ENCODE measurements at places on chromosomes 4 and X.
A peak's percentile ranks its signal among the peaks of the same experiment; 100 is the strongest.

DNA sequence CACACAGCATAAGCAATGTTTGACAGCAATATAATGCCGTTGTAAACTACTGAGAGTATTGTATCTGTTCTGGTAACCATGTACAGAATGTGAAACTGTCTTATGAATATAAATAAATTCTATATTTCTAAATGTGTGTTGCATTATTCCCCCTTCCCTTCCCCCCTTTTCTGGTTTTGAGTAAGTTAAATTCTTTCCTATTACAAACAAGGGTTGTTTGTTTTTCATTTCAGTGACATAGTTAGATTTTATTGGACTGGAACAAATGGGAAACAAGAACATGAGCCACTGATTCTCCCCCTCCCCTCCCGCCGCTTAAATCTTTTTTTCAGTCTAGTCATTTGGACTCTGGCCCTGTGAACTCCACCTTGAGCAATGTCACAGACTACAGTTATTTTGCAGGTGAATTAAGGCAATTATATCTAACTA is 69.8 kb downstream of the GPAT3 start:
- no peak for DNase-seq

GRCh38 chr4:148447681-148448080 is 5.5 kb upstream of the NR3C2 start:
- DNase-seq = no peak

DNA sequence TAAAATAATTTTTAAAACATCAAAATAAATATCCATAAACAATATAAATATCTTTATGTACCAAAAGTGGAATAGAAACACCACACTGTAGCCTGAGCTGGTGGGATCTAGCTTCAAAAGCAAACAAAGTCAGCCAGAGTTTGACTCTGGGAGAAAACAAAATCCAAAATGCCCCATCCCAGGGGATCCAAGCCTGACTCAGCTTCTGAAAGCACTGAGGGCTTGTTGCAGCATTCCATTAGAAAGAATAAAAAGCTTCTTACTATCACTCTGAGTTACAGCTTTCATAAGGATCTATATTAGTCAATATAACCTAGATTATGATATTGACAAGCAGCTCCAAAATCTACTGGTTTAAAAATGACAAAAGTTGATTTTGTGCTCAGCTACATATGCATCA is 149.7 kb upstream of the ANKRD50 start:
- no peak for DNase-seq

DNA sequence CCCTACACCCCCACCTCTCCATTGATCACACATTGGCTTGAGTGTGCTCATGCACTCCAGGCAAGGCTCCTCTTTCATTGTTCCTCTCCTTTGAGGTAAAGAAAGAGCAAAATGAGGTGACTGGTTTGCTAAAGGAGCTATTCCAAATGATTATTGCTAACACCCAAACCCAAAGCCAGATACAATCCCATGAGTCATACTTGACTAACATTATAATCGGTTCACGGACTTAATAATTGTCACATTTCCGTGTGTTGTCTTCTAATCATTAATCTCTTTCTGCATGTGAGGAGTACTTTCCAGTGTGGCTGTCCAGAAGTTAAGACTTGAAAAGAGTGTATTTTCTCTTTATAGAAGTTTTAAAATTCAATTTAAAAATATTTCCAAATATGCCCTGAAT is 174.3 kb upstream of the SFRP2 start:
- no peak for DNase-seq

- peak; percentile 0 for DNase-seq
Measured at GRCh38 chrX:65035446-65035770, 59.2 kb upstream of the ZC4H2 start.

DNA sequence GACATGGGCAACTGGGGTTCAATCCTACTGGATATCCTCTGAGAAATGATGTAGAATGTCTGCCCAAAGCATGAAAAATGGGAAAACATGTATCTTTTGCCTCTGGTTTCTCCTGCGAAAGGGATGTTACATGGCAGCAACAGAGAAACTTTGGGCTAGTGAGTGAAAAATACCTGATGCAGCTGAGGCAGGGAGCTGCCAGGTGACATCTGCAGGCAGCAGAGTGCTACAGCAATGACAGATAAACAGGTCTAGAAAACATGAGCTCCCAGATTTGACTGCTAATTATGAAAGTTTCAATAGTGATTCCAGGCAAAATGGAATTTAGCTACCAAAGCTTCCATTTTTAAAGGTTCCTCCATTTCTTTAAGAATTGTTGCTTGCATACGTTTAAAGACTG is 4.8 kb upstream of the CXCL1 start:
- DNase-seq = no peak

GRCh38 chrX:45454290-45454689 is 253.6 kb upstream of the DIPK2B start:
- no peak for DNase-seq

DNA sequence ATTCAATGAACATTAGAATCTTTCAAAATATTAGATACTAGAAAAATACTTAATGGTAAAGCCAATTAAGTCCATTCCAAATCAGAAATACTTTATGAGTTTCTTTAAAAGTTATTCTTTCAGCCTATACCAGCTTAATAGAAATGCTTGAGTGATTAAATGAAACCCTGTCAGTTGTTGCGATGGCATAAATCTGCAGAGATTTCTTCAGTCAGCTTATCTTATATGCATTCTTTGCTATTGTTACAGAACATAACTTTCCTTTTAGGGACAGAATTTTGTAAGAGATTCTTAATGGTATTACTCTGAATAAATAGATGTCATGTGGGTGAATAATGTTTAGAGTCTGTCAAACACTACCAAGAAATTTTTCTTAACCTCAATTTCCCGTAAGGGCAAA is 325.0 kb upstream of the HAND2 start:
- DNase-seq = no peak

- no peak for DNase-seq
Measured at GRCh38 chr4:77183777-77184420, 26.9 kb downstream of the CCNG2 start.

DNA sequence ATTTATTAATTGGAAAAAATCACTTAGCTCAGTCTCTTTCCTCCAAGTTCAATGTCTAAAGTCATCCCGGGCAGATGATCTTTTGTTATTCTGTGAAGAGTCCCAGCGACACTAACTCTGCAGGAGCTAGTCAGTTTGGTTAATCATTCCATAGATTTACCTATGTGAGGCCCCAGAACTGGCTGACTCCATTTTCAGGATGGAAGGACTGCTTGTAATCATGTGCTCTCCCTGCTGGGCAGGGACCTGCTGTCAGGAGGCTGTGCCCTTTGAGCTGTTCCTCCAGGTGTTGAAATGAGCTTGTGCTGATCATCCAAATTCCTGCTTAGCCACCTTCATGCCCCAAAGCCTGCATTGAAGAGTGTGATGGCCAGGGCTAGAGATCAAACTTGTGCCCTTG is 169.8 kb downstream of the NHS start:
- no peak for DNase-seq

GRCh38 chr4:88573276-88573980 is 18.9 kb upstream of the HERC3 start:
- no peak for DNase-seq

All from hypothalamus (tissue), 51 donors.